Stimulated activated CD8-positive, alpha-beta memory T cell treated with anti-CD3 and anti-CD28 coated beads, Interleukin-2, amount 100 ng/mL, for 1 hour (primary cell): ENCODE measurements at places on chromosomes 16 and 17.

DNA sequence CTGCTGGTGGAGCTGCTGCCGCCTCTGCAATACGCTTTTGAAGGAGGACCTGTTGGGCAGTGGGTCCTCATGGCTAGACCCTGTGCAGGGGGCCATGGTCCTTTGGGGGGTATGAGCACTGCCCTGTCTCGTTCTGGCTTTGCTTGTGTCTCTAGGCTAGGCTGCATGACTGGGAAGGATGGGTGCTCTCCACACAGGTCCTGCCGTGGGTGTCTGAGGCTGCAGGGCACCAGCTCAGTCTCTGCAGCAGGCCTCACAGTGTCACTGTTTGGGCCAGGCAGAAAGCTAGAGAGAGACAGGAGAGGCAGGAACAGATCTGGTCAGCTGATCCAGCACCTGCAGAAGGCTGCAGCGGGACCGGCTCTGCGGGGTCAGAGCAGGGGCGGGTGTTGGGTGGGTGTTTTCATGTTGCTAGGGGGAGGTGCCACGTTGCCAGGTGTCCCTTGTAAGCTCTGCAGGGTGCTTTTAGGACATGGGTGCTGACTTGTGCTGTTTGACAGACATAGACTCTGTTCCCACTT is 111.4 kb downstream of the SNX29 start:
- DNase-seq = no peak

- no peak for DNase-seq
Measured at GRCh38 chr17:60160829-60161501, 11.2 kb downstream of the CA4 start.

DNA sequence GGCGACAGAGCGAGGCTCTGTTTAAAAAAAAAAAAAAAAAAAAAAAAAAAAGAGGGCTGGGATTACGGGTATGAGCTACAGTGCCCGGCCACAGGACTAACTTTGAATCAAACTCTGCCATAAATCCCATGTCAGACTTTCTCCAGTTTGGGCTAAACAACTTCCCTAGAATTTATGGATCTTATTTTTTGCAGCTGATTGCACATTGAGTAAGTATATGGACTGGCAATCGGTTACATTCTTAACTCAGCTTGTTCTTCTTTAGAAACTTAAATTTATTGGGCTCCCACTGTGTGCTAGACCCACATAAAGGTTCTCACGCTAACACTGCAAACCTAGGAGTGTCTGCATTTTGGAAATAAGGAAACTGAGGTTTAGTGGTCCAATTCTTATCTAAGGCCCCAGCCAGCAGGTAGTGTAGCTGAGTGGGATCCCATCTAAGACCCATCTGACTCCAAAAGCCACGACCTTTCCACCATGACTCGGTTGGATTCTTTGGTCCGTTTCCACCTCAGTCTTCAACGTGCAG is 718 bp upstream of the CBFB start:
- DNase-seq = no peak

DNA sequence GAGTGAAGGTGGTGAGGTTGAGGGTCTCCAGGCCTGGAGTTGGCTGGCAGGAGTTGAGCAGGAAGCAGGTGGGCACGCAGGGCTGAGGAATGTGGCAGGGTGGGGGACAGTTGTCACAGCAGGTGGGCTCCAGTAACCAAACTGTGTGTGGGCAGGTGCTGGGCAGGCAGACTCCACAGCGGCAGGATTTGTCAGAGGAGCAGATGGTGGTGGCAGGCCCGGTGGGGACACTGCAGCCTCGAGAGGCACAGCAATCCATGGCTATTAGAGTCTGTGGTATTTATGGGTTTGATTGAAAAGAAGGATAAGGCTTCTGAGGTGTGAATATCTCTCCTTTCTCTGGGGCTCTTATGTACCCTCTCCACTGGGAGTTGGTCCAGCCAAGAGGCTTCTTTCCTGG is at the start of gene KRTAP3-3:
Gene KRTAP3-3 (minus strand): TSS at position 326 of the 400 bp plus-strand sequence. CDS start 67 bp downstream, at position 259.
- no peak for DNase-seq

- no peak for DNase-seq
Measured at GRCh38 chr17:66123163-66123562, 68.8 kb downstream of the CEP112 start.

DNA sequence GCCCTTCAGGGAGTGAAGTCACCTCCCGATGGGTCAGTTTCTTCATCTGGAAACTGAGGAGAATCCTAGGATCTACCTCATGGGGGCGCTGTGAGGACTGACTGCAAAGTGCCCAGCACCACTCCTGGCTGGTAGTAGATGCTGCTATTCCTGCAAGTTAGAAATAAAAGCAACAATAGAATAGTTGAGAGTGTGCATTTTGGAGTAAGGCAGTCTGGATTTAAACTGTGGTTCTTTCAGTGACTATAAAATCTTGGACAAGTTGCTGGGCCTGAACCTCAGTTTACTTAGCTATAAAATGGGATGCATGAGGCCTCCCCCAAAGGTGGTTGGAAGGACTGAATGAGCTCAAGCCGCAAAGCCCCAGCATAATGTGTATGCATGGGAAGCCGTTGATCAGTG is 70.6 kb downstream of the CYB5B start:
- peak; percentile 3 for DNase-seq

- no peak for DNase-seq
Measured at GRCh38 chr16:13036600-13036999, 135.2 kb downstream of the SHISA9 start.

- no peak for DNase-seq
Measured at GRCh38 chr16:67807148-67807682, 526 bp downstream of the TSNAXIP1 start.

GRCh38 chr17:77930780-77931768 is 27.4 kb upstream of the TNRC6C start:
- DNase-seq = no peak

GRCh38 chr17:1055751-1056645 is 59.1 kb downstream of the TIMM22 start:
- DNase-seq = no peak

DNA sequence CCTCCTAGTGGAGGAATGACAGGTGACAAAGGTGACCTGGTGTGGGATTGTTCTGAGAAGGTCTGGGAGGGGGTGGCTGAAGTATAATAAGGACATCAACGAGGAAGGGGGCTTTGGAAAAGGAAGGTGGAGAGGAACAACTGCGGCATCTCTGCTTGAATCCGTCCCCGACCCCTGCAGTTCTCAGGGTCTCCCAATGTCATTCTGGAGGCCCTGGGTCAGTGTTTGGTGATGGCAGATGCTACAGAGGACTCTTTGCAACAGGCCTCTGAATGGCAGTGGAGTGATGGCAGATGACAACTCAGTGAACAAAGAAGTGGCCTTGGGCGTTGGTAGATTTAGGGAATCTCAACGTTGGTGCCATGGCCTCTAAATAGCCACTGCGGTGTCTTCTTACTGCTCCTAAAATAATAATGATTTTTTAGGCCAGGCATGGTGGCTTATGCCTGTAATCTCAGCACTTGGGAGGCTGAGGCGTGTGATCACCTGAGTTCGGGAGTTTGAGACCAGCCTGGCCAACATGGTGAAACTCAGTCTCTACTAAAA is 1.3 kb downstream of the ENGASE start:
- no peak for DNase-seq

GRCh38 chr16:89443727-89444084 is 46.7 kb downstream of the ANKRD11 start:
- DNase-seq = no peak

DNA sequence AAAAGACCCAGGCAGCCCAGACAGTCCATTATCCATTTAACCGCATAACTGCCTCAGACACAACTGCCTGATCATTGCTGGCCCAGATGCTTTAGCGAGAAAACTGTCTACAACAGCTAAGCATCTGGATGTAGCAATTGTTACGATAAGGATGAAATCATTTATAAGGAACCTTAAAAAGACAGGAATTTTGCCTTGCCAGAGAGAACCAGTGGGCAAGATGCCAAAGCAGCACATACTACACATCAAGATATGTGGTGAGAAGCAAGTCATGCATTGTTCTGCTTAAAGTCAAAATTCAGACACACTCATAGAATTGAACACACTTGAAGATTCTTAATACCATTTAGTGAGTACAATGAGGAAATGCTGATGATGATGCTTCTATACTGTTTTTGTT is 1525.3 kb downstream of the CDH8 start:
- no peak for DNase-seq

- DNase-seq = no peak
Measured at GRCh38 chr16:1823821-1824220, 2.8 kb downstream of the HAGH start.

- DNase-seq = no peak
Measured at GRCh38 chr17:44915321-44915726, at the start of gene GFAP. TSS of gene GFAP (minus strand) at chr17:44915500. CDS start at chr17:44915486, 14 bp downstream.

- no peak for DNase-seq
Measured at GRCh38 chr17:38544839-38545209, 60.9 kb downstream of the SRCIN1 start.
